ENCODE measurements at places on chromosomes 4 and X.

GRCh38 chrX:15909605-15910004, 55.0 kb upstream of the AP1S2 start:
- no peak for DNase-seq

- DNase-seq: peak; percentile 66
These were observed 62.3 kb downstream of the AGTR2 start for GRCh38 chrX:116232833-116233232.

- DNase-seq: no peak
These were observed 298.7 kb upstream of the ATOH1 start for GRCh38 chr4:93529692-93530372.

DNA sequence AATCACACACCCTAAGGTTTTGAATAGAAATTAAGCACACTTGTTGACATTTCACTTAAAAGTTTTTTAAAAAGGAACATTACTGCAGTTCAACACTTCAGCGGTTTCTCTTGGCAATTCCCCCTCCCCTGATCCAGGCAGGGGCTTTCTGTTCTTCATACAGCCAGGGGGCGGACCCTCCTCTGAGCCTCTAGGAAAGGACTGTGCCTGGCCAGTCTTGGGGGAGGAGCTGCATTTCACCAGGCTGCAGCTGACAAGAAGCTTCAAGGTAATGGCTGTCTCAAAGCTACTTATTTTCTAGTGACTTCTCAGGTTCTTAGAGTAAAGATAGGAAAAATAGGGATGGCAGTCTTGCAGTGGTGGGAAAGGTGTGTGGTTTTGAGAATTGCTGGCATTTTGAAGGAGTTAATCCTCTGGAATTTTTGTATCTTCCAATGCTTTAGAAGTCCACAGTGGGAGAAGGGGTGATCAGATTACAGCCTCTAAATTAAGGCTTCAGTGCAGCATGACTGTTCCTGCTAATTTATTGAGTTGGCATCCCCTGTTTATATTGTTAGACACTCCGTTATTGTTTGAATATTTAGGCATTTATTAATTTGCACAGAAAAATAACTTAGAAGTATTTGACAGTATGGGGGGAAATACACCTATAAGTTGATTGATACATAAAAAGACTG, 33.5 kb downstream of the PWWP3B start:
- no peak for DNase-seq

DNA sequence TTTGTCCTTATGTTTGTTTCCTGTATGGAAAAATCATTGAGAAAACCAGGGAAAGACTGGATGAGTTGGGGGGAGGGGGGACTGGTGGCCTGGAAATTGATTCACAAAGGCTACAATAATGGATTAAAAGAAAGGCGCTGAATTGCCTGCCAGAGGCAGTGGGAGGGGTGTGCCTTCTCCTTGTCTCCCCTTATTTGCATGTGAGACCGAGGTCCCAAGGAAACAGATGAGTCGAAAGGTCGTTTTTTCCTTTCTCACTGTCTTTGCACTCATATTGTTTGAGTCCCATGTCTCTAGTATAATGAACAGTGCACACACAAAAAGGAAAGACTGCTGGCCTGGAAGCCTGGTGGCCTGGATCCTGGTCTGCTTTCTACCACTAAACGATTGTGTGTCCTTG, 86.6 kb upstream of the ZDHHC15 start:
- no peak for DNase-seq

GRCh38 chrX:109362101-109362500, 119.8 kb downstream of the GUCY2F start:
- no peak for DNase-seq

GRCh38 chrX:106726485-106727437, at the start of gene RNF128:
Gene RNF128 (plus strand): TSS chrX:106726701. CDS start chrX:106726914, 213 bp downstream.
- DNase-seq: peak; percentile 22

DNA sequence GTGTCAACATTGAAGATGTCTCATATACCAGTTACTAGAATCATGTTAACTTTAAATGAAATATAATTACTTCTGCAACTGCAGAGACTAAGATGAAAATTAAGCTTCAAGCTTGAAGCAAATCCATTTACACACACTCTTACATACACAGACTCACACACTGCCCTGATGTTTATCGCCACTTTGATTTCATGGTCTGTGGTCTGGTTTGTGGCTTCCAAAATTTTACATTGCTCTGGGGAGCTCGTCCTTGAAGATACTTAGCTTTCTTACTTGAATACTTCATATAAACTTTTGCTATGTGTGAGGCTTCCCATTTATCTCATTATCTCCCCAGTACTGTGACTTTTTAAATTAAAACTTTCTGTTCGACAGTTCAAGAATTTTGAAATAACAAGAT, 35.8 kb downstream of the ARHGEF38 start:
- no peak for DNase-seq

GRCh38 chr4:55733932-55734331, 85.7 kb upstream of the EXOC1L start:
- peak; percentile 34 for DNase-seq

- DNase-seq: no peak
These were observed 669 bp downstream of the TMEM150C start for GRCh38 chr4:82560853-82561785.

DNA sequence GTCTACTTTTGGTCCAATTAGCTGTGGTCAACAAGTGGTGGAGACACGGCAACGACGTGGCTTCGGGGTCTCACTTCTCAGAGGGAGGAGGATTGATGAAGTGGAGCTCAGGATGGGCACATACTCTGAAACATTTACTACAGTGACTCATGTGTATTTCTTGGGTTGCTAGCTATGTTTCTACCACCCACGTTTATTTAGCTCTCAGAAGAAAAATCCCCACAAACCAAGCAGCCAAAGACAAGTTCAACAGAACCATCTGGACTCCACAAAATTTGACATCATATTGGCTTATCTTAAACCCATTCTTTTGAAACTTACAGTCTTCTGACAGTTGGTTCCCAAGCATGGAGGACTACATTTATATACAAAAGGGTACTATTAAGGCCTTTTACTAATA, 158.0 kb downstream of the CBLL2 start:
- DNase-seq: no peak

GRCh38 chr4:136939781-136940180, 592.5 kb downstream of the PCDH18 start:
- DNase-seq: peak; percentile 7

DNA sequence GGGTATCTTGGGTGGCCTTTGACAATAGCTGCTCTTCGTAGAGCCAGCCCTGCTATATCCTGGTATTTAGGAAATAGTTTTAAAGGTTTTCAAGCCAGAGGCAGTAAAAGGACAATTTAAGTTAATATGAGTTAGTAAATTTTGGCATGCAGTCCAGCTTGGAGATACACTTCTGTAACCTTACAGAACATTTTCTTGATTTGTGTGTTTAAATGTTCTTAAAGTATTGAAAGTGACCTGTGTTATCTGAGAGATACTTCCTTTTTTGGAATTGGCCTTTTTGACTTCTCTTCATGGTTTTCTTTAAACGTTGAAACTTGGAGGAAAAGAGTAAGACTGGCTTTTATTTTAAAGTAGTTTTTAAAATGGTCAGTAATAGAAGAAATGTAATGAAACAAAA, 25.5 kb downstream of the PDLIM5 start:
- DNase-seq: no peak

GRCh38 chr4:24930151-24930550, 17.3 kb upstream of the CCDC149 start:
- no peak for DNase-seq

- DNase-seq: no peak
These were observed 101.1 kb upstream of the PPP2R3B start for GRCh38 chrX:487836-488235.

GRCh38 chr4:22192084-22192511, 243.5 kb upstream of the KCNIP4 start:
- DNase-seq: no peak

- no peak for DNase-seq
These were observed 36.6 kb downstream of the ZNF41 start for GRCh38 chrX:47446431-47446830.

DNA sequence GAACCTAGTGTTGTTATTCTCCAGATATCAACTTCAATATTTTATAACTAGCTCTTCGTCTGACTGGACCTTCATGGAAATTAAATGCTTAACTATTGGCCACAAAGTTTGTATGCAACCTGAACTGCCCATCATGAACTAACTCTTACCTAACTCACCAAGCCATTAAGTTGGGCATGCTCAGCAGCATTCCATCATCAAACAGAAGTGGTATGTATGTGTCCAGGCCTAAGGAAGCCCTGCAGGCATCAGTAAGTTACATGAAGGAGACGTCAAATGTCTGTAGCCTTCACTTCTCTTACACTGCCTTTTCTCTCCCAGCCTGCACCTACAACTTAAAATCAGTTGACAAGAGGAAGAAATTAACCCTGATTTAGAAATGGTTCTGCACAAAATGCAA, 1639.2 kb upstream of the PABPC4L start:
- DNase-seq: no peak

- no peak for DNase-seq
These were observed 11.2 kb upstream of the SPARCL1 start for GRCh38 chr4:87540146-87541058.

DNA sequence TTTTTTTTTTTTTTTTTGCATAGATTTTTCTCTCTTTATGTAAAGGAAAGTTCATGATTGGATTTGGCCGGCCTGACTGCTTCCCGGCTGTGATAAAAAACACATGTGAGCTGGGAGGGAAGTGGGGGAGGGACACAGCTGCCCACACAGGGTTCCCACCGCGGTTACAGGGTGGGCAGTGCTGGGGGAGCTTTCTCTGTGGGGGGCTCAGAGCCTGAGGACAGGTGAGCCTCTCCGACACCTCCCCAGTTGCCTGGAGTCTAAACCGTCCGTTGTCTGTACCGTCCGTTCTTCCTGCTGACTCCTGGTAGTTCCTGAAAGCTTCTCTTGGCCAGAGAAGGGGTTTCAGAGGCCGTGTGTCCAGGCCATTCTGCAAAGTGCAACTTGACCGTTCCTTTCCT, 21.8 kb downstream of the SHOX start:
- no peak for DNase-seq

DNA sequence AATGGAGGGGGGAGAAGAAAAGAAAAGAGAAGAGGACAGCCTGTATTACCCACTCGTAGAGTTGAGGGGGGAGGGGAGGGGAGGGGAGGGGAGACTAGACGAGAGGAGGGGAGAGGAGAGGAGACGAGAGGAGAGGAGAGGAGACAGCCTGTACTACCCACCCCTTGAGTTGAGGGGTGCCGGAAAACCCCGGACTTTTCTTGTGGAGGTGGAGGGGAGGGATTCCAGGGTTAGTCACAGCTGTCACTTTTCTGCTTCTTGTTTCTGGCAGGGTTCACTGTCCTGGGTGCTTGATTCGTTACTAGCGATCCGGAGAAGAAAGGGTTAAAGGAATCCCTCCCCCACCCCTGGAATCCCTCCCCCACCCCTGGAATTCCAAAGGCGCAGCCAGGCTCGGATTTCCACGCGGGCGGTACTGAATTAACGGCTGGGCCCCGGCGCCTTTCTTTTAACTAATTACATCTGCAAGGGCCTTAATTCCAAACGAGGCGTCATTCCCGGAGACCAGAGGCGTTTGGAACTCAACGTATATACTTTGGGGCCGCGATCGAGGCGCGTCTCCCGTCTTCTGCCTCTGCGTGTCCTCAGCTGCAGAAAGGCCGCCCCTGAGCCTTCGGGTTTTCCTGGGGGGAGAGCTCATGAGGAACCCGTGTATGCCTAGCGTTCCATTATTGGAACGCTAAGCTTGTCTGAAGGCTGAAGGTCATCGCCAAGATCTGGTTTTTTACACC, 20.1 kb upstream of the CSF2RA start:
- peak; percentile 40 for DNase-seq

- peak; percentile 39 for DNase-seq
These were observed 111.7 kb downstream of the SNCA start for GRCh38 chr4:89725268-89725667.

GRCh38 chrX:19647731-19648588, 132.7 kb upstream of the MAP3K15 start:
- DNase-seq: peak; percentile 22

GRCh38 chr4:76326515-76326914, 20.0 kb downstream of the STBD1 start:
- DNase-seq: no peak

Measured in mesenchymal stem cell (in vitro differentiated cells and primary cell).